Naive thymus-derived CD8-positive, alpha-beta T cell (primary cell): ENCODE measurements at places on chromosomes 1 and 21. TPM values are rescaled to one million over a fixed set of nuclear protein-coding genes. Genes with fewer than 3 reads are reported as not detected.

Gene PGBD5
- not detected for total RNA-seq

Gene KCNK1
- not detected for total RNA-seq

Gene FAM72C
- total RNA-seq, result not detected

Gene CD101
- total RNA-seq, result not detected

Gene HEYL
- 0.11 TPM for total RNA-seq

Gene KLHDC9
- 0.96 TPM for total RNA-seq

Gene S100A7A
- not detected for total RNA-seq

Gene NRDC
- 137 TPM for total RNA-seq

Gene AKR1A1
- total RNA-seq, result 78.0 TPM

Gene KCNJ6
- not detected for total RNA-seq

Gene URB2
- 13.2 TPM for total RNA-seq

Gene TTLL7
- not detected for total RNA-seq

Gene OR2M3
- not detected for total RNA-seq

Gene PRKAA2
- total RNA-seq, result not detected

Gene NEK2
- not detected for total RNA-seq

Gene RPS6KA1
- 97.0 TPM for total RNA-seq

Gene PAQR6
- total RNA-seq, result 2.8 TPM

Gene MAP3K7CL
- 13.5 TPM for total RNA-seq

Gene ZNF281
- total RNA-seq, result 25.9 TPM

Gene GREM2
- total RNA-seq, result not detected

Gene IL19
- not detected for total RNA-seq

Gene KCNK2
- not detected for total RNA-seq

Gene RGS1
- 0.58 TPM for total RNA-seq

Gene KRTAP19-3
- not detected for total RNA-seq

Gene RUNX3
- 95.3 TPM for total RNA-seq

Gene OPRD1
- total RNA-seq, result not detected

Gene ZNF687
- total RNA-seq, result 34.6 TPM

Gene PKN2
- 51.5 TPM for total RNA-seq

Gene MLLT11
- 5.8 TPM for total RNA-seq

Gene VWA5B1
- total RNA-seq, result not detected

Gene FUCA1
- 18.4 TPM for total RNA-seq

Gene STIL
- 1.3 TPM for total RNA-seq

Gene RNF207
- total RNA-seq, result 0.47 TPM

Gene FMO5
- 0.91 TPM for total RNA-seq

Gene NUP210L
- 0.22 TPM for total RNA-seq

Gene MROH7
- not detected for total RNA-seq

Gene MFSD2A
- 1.4 TPM for total RNA-seq
